K562 (cell line): ENCODE measurements at places on chromosomes 13 and 19.

GRCh38 chr13:110195547-110196485 is 111.1 kb downstream of the COL4A1 start:
- H3K4me1 ChIP-seq, result no peaks in the 10 kb centered on the region
- H3K4me3 ChIP-seq, result no peak overlapping the region
- H3K36me3 ChIP-seq, result no peaks in the 10 kb centered on the region
- H3K27me3 ChIP-seq, result peaks cover 28% of the 10 kb centered on the region

GRCh38 chr13:32969516-32969941 is 46.7 kb upstream of the KL start:
- no peaks in the 10 kb centered on the region for H3K27me3 ChIP-seq
- no peak overlapping the region for H3K27ac ChIP-seq
- H3K4me1 ChIP-seq, result no peaks in the 10 kb centered on the region

DNA sequence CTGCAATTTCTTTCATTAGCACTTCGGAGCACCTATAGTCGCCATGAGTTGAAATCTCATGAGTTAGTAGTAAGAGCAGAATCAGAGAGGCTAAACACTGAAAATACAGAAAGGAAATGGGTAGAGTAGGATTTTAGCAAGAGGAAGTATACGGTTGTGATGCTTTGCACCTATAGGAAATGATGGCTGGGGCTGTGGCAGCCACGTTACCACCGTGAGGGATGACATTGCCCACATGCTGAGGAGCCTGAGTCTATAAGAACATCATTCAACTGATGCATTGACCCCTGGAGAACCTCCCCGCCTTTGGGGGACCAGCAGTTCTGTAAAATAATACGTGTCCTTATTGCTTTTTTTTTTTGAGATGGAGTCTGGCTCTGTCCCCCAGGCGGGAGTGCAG is 20.4 kb downstream of the FAM187B start:
- no peaks in the 10 kb centered on the region for H3K36me3 ChIP-seq
- H3K27me3 ChIP-seq, result no peaks in the 10 kb centered on the region
- peaks cover 37% of the 10 kb centered on the region for H3K4me1 ChIP-seq
- no peak for DNase-seq
- no peak overlapping the region for H3K4me3 ChIP-seq

DNA sequence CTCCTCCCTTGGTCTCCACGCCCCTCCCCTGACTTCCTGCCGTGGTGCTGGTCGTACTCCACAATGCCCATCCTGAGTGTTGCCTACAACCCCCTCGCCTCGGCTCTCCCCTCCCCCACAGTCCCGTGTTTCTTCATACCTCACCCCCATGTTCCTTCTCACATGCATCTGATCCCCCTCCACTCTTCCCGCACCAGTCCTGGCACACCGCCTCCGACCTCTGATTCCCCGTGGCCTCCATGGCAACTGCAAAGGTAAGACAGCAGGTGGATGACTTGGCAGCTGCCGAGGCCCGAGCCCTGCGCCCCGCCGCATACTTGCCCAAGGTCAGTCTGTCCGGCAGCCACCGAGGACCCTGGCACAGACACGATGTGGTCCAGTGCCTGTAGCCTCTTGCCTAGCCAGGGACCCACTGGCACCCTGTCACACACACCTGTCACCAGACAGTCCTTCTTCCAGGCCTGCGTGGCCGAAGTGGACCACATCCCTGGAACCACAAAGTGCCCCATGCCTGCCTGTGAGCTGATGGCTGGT is 16.1 kb upstream of the SDHAF1 start:
- H3K4me3 ChIP-seq, result no peak overlapping the region
- H3K36me3 ChIP-seq, result no peaks in the 10 kb centered on the region
- no peak for DNase-seq
- H3K27ac ChIP-seq, result no peak overlapping the region
- peaks cover 13% of the 10 kb centered on the region; the same call in 2 of the 3 replicates for H3K27me3 ChIP-seq

DNA sequence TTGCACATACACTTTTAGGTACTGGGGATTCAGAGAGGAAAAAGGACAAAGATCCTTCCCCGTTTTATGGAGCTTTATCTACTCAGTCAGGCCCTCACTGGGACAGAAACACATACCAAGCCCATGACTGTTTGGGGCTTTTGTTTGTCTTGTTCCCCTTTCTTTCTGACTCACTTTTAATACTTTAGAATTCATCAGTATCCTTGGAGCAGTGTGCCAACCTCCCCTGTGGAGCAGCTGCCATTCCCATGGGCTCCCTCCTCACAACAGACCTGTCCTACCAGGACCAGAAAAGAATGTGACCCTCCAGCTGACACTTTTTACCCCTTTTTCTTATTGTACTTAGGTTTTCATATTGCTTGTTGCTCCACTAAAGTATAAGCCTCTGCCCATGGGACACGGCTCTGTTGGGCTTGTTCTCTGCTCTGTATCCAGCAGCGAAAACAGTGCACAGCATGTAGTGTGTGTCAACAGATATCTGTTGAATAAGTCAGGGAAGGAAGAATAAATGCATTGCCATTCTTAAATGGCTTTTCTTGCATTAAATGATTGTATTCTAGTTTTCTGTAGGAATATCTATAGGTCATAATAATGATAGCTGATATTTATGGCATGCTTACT is 431.1 kb downstream of the EFNB2 start:
- no peaks in the 10 kb centered on the region for H3K4me1 ChIP-seq
- no peak for DNase-seq
- H3K27me3 ChIP-seq, result no peaks in the 10 kb centered on the region

GRCh38 chr13:37201081-37201480 is 95.6 kb upstream of the CSNK1A1L start:
- H3K4me1 ChIP-seq, result no peaks in the 10 kb centered on the region
- no peaks in the 10 kb centered on the region for H3K36me3 ChIP-seq
- DNase-seq, result no peak
- H3K27me3 ChIP-seq, result no peaks in the 10 kb centered on the region

DNA sequence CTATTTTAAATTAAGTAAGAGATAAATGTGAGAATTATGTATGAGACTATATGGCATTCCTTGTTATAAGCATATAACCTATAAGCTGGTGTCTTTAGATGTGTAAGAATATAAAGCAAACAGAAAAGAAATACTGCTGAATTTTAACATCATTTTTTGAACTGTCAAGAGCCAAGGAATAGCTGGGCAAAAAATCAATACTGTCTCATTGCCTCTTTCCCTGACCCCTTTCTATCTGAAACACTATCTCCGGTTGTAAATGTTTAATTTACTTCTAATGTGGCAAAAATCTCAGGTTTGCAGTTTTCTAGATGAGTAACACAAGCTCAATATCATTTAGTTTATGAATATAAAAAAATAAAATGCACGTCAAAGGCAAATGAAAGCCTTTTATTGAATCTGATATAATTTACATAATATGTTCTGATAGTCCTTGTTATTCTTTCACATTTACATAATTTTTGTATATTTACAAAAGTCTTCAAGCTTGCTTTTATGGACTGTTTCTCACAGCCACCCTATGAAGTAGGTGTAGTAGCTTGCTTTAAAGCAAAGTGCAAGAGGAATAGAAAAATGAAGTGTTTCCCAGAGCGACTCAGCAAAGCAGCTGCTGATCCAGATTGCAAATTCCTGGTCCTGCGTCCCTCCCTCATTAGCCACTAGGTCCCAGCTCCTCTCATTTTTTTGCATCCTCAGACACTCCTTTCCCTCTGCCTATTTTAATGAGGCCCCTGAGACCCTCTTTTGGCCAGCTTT is 188.2 kb upstream of the RFC3 start:
- no peaks in the 10 kb centered on the region for H3K4me1 ChIP-seq
- H3K36me3 ChIP-seq, result no peaks in the 10 kb centered on the region
- H3K27me3 ChIP-seq, result no peaks in the 10 kb centered on the region
- no peak overlapping the region for H3K4me3 ChIP-seq

DNA sequence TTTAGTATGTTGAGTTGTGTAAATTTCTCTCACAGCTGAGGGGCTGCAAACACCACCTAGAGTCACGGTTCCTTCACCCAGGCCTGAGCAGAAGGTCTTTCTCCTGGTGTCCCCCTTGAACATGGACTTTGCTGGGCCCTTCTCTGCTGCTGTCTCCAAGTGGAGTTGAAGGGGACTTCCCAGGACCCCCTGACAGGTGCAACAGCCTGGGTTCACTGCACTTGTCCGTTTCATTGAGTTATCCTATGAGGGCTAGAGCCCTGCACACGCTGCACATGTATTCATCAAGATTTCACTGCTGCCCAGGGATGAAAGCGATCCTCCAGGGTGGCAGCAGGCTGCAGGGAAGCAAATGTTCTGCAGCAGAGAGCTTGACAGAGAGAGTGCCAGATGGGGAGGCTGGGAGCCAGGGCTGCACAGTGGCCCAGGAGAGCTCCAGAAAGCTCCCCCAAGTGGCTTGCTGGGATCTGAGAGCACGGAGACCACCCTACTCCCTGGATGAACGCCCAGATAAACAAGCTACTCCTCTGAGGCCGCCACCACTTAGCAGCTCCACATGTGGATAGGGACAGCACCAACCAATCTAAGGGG is 10.3 kb downstream of the TMEM272 start:
- H3K27ac ChIP-seq, result no peak overlapping the region
- no peak for DNase-seq
- H3K27me3 ChIP-seq, result 0 out of 3 replicates have a peak, but pooled peaks cover 2% of the 10 kb centered on the region
- H3K4me1 ChIP-seq, result no peaks in the 10 kb centered on the region; the same call in 1 of the 2 replicates
- H3K36me3 ChIP-seq, result no peaks in the 10 kb centered on the region
- H3K4me3 ChIP-seq, result no peak overlapping the region

DNA sequence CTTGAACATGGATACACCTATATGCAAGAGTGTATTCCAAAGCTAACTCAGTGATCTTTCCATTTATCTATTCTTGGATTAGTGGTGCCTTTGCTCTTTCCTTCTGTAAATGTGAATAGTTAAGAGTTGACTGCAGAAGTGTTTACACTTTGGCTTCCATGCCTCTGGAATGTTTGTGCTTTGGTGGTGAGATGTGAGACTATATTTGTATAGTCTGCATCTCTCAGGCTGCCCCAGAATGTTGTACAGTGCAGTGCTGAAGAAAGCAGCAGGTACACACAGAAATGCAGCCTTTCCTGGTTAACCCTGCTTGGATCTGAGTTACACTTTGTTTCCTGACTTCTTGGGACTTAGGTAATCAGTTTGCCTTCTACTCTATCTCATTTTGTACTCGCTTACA is 90.2 kb downstream of the DNAJC15 start:
- H3K4me1 ChIP-seq, result no peaks in the 10 kb centered on the region
- no peak overlapping the region for H3K27ac ChIP-seq
- no peak for DNase-seq
- no peaks in the 10 kb centered on the region for H3K27me3 ChIP-seq
- H3K4me3 ChIP-seq, result no peak overlapping the region

DNA sequence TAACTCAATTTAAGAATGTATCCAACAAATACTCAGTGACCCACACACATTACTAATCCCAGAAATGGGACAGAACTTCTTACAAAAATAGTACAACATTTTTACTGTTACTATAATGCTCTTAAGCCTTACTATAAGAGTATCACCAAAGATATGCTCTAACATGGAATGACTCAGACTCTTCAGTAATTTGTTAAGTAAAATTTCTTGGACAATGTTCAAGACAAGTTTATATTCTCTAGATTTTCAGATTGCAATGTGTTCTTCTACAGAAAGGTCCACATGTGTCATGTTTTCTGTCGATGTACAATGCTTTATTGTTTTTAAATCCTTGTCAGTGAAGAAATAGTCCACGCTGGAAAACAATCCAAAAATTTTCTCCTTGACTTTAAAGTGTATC is 66.3 kb upstream of the RFXAP start:
- no peak overlapping the region for H3K27ac ChIP-seq
- no peak overlapping the region for H3K4me3 ChIP-seq
- no peaks in the 10 kb centered on the region for H3K36me3 ChIP-seq
- H3K27me3 ChIP-seq, result no peaks in the 10 kb centered on the region
- no peaks in the 10 kb centered on the region for H3K4me1 ChIP-seq
- no peak for DNase-seq

GRCh38 chr13:31159306-31159705 is 2.4 kb downstream of the HSPH1 start:
- no peaks in the 10 kb centered on the region for H3K27me3 ChIP-seq
- H3K4me1 ChIP-seq, result no peaks in the 10 kb centered on the region
- H3K4me3 ChIP-seq, result peak overlapping the region; percentile 85; the same call in 1 of the 2 replicates

- H3K4me1 ChIP-seq, result no peaks in the 10 kb centered on the region
- H3K36me3 ChIP-seq, result no peaks in the 10 kb centered on the region
- no peaks in the 10 kb centered on the region for H3K27me3 ChIP-seq
- H3K27ac ChIP-seq, result no peak overlapping the region
Observed at GRCh38 chr13:57925250-57925649, 293.7 kb downstream of the PCDH17 start.

GRCh38 chr13:81041761-81042160 is 700.8 kb upstream of the SPRY2 start:
- H3K4me1 ChIP-seq, result no peaks in the 10 kb centered on the region
- no peaks in the 10 kb centered on the region for H3K27me3 ChIP-seq
- DNase-seq, result no peak
- no peak overlapping the region for H3K4me3 ChIP-seq

GRCh38 chr13:114034481-114034891 is 60.6 kb upstream of the C13orf46 start:
- no peaks in the 10 kb centered on the region for H3K27me3 ChIP-seq
- peaks cover 7% of the 10 kb centered on the region; the same call in 1 of the 3 replicates for H3K36me3 ChIP-seq
- H3K4me3 ChIP-seq, result no peak overlapping the region

DNA sequence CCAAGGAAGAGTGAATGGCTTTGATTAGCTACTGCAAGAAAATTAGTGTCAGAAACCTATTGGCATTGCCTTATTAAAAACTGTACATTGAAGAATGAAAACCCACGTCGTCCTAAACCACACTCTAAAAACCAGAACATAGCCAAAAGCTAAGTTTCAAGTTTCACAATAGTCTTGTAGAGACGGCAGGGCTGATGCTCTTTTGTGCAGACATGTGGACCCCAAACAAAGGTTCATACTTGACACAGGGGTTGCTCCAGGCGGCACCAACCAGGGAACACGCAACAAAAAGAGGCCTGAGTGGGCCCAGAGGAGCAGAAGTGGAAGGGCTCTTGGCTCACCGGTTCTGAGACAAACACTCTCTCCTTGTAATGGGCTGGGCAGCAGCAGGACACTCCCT is 28.6 kb upstream of the MIR17HG start:
- no peak overlapping the region for H3K4me3 ChIP-seq
- H3K36me3 ChIP-seq, result no peaks in the 10 kb centered on the region
- no peak for DNase-seq

GRCh38 chr13:71456136-71456535 is 410.9 kb downstream of the DACH1 start:
- no peaks in the 10 kb centered on the region for H3K4me1 ChIP-seq
- no peaks in the 10 kb centered on the region for H3K27me3 ChIP-seq
- H3K4me3 ChIP-seq, result no peak overlapping the region
- no peak overlapping the region for H3K27ac ChIP-seq
- no peaks in the 10 kb centered on the region for H3K36me3 ChIP-seq

DNA sequence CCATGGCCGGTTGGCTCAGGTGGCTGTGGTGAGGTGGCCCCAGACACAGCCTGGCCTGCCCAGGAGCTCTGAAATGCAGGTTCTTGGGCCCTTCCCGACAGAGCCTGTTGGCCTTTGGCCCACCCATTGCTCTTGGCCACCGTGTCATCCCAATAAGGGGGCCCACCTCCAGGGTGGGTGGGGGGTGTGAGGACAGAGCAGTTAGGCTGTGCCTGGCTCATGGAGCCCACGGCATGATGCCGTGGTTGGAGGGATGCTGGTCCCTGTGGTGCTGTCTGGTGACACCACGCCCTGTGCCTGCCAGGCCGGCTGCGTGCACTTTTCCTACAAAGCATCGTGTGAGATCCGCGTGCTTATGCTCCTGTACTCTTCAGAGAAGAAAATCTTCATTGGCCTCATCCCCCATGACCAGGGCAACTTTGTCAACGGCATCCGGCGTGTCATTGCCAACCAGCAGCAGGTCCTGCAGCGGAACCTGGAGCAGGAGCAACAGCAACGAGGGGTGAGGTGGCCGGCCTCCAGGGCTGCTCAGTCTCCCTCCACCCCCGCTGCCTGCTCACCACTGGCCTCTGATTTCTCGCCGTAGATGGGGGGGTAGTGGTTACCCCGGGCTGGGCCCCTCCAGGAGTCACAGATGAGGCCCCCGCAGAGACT is 7.6 kb downstream of the PNKP start:
- DNase-seq, result no peak
- no peak overlapping the region; the same call in 2 of the 3 replicates for H3K27ac ChIP-seq
- no peaks in the 10 kb centered on the region for H3K27me3 ChIP-seq
- H3K4me3 ChIP-seq, result no peak overlapping the region
- peaks cover 97% of the 10 kb centered on the region for H3K36me3 ChIP-seq
